ENCODE measurements at places on chromosomes 3 and 15.
A peak's percentile ranks its signal among the peaks of the same experiment; 100 is the strongest.

- DNase-seq: peak; percentile 54
Measured at GRCh38 chr3:70000563-70001081, 1.1 kb downstream of the SAMMSON start.

DNA sequence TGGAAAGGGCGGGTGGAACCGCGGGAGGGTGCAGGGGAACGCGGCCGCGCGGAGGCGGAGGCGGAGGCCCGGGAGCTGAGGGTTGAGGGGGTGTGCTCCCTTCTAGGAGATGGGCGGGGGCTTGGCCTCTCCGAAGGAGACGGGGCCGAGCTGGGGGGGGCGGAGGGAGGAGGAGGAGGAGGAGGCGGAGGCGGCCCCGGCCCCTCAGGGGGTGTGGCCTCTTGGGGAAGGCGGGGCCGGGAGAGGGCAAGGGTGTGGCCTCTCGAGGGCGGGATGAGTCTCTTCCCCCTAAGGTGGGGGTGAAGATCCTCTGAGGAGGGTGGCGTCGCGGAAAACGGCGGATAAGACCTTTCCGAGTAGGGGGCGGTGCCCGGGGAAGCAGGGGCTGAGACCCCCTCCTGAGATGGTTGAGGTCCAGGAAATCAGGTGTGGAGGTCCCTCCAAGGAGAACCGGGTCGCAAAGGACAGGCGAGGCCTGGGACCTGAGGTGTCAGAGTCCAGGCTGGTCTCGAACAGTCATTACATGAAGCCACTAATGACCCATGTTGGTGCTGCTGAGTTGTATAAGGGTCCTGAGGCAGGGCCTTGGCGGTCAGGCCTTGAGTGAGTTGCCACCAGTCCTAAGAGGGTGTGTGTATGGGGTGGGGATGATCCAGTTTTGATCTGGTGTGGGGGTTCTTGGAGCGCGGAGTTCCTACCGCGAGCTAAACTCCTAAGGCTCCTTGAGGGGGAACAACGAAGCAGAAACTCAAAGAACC lies 759 bp downstream of the WDR6 start:
- DNase-seq: peak; percentile 73

GRCh38 chr3:129593595-129594339 lies 12.7 kb downstream of the PLXND1 start:
- DNase-seq: peak; percentile 95

GRCh38 chr15:56325186-56325585 lies 40.0 kb upstream of the TEX9 start:
- DNase-seq: no peak

- no peak for DNase-seq
Measured at GRCh38 chr15:30670056-30670455, 44.1 kb downstream of the ARHGAP11B start.

- DNase-seq: no peak
Measured at GRCh38 chr15:63401078-63401477, 19.4 kb upstream of the CA12 start.

DNA sequence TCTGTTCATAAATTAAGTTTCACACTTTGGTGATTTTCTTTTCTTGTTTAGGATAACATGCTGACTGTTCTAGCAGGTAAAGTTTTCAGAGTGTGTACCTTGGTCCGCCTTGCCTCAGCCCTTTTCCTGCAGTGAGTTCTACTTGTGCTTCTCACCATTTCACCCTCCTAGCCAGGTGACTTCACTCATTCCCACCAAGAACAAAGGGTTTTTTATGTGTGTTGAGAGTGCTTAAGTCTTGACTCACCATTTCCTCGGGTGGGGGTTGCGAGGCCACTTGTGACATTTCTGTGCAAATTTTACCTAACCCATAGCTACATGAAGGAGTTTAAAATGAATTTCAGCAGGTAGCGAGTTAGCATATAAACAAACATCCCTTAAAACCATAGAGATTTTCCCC lies 81.4 kb downstream of the C3orf38 start:
- no peak for DNase-seq

DNA sequence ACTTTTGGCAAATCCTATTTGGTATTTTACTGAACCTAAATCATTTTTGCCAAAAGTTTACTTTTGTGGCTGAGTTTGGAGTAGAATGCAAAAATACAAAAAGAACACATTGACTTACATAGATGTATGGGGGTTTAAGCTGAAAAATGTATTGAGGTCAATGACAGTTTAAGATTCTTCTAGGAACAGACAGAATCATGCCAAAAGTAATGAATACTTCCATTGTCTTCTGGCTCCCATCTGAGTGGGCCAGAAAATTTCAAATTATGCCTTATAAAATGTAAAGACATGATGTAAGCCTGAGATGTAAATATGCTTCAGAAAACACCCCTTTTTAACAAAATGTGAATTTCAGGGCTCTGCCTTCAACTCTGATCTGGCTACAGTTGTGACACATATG lies 375.1 kb upstream of the DPH6 start:
- DNase-seq: no peak

DNA sequence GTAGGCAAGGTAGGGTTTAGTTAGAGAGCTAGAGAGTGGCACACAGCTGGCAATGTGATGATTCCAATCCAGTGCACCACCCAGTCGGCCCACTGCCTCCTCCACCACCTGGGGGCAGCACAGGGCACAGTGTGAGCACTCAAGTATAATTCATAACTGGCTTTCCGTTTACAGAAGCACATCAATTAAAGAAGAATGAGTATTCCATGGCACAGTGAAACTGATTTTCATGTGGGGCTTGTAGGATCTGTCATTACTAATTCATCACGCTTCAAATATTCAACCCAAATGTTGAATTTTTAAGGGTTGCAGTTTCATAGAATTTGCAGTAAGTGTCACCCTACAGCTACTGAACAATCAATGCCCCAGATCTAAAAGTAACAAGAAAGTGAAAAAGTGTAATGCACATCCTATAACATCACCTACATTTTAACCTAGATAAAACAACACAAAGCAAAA lies 149.9 kb downstream of the IGSF11 start:
- peak; percentile 29 for DNase-seq

DNA sequence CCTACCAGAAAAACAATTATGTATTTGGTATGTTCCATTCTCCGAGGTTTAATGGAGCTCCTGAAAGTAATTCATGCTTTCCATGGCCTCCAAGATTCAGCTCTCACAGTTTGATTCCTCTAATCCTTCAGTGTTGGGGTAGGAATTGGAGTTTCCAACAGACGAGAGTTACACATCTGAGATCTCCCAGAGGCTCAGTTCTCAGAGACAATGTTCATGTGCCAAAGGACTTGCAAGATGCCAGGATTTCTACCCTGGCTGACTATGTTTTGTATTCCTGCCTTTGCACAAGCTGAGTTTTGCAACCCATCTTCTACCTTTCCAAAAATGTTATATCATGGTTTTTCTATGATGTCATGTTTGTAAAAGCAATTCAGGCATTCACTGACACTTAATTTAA lies 322.9 kb downstream of the ERC2 start:
- no peak for DNase-seq

DNA sequence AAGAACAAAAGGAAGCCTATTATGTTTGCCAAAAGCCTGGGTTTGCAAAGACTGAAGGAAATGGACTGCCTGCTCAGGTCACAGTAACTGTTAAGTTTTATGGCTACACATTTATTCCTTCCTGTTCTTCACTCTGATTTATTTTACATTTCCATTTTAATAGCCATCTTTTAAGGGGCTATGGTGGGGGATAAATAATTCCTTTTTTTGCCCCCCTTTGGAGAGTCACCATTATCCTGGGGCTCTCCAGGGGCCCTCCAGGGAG lies 53.5 kb upstream of the MYZAP start:
- DNase-seq: no peak

DNA sequence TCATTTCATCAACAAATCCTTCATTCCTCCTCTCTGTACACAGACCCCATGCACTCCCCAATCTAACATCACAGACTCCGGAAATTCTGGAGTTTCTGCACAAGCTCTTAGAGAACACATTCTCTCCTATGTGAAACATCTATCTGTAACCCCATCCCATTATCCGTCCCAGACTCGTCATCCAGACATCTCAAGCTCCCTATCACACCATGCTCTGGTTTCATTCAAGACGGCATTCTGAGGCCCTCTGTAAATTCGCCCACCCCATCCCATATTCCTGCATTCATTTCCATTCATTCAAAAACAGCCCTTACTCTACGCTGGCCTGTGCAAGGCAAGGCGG lies 575 bp downstream of the LEO1 start:
- DNase-seq: peak; percentile 29

DNA sequence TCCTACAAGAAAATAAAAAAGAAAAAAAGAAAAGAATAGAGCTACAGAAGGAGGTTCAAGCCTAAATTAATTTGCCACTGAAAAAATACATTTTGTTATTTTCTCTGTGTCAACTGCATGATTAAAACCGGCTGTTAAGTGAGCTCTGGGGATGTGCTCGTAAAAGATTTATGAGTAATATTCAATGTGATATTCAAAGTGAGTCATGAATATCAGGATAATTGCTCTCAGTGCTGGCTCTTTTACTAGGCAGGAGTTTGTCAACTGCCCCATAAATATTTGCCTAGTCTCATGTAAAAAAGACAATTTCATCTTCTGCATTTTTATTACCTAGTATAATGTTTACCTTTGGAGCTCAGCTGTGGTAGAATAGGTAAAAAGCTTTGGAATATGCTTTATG lies 78.9 kb downstream of the CDIN1 start:
- DNase-seq: no peak

- DNase-seq: no peak
Measured at GRCh38 chr3:4533489-4534443, 40.6 kb downstream of the ITPR1 start.

- no peak for DNase-seq
Measured at GRCh38 chr15:57890878-57891277, 174.6 kb downstream of the ALDH1A2 start.

DNA sequence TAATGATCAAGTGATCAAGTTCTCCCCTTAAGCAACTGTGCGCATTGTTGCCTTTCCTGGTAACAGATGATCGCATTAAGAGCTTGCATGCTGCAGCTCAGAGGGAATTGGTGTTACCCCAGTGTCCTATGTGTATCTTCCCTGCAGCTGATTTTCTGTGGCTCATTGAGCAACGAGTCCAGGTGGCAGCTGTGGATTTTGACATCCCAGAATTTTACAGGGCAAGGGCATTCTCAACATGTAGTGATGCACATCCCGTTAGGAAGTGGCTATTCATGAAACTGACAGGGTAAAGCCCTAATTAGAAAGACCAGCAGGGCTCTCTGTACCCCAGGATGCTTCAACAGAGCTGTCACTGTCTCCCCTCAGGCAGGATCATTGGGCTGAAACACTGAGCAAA lies 232.8 kb downstream of the AGBL1 start:
- DNase-seq: no peak

- no peak for DNase-seq
Measured at GRCh38 chr3:46406788-46407611, at the start of the genes CCR5AS and CCRL2. CCR5AS (minus strand) TSS chr3:46407066. CCRL2 (plus strand) TSS chr3:46407259; CDS start chr3:46408080, 821 bp downstream.

DNA sequence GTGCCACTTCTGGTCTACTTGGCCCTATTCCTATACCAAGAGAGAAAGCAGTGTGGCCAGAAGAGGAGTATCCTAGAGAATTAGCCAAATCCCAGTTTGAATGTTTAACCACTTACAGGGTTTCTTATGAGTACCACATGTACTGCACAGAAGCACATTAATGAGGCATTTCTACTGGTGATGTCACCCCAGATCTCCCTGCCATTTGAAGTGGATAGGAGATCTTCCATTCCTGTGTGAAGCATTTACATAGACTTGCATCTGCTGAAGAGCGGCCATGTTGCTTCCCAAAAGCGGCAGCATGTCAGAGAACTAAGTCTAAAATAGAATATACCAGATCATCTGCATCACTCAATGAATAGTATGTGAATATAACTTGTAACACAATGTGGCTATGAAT lies 108.4 kb upstream of the TUSC7 start:
- DNase-seq: no peak

GRCh38 chr3:66409771-66410754 lies 90.8 kb downstream of the LRIG1 start:
- DNase-seq: no peak

DNA sequence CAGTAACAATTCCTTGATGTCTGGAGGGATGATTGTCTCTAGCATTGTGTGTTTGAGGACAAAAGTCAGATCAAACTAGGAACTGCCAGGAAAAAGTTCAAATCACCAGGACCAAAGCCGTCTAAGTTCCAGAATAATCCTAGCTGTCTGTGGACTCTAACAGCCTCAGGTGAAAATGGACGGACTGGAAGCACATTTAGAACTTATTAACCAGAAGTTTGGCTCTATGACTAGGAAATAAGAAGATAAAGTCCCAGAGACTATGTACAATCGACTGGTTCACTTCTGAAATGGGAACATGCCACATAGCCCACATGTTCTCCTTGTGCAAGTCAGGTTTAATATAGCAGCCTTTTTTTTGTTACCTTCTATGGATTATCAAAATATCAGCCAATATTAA lies 50.6 kb upstream of the SGO1 start:
- DNase-seq: no peak

Data from SHP77 (cell line).